ENCODE measurements at places on chromosomes 4 and X.

GRCh38 chr4:26130841-26131432 is 189.9 kb upstream of the RBPJ start:
- no peak for DNase-seq

GRCh38 chr4:16714191-16714590 is 184.3 kb downstream of the LDB2 start:
- no peak for DNase-seq

- DNase-seq: no peak
These were observed 50.2 kb downstream of the SUPT20HL1 start for GRCh38 chrX:24410514-24411189.

DNA sequence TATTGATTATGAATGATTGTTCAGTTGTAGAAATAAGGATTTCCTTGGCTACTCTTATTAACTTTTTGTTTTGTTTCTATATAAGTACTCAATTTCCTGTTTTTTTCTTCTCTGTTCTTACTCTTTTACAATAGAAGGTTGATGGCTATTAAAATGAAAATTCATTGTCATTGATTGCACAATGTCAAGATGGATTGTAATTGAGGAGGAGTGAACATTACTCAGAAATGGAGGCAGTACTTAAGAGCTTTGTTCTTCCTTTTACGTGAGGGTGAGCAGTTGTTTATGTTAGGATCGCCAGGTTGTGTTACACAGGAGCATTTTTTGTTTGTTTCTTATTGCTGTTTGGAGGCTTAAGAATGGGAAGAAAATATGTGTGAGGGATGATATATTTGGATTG is 2062.4 kb downstream of the ARAP2 start:
- DNase-seq: no peak

DNA sequence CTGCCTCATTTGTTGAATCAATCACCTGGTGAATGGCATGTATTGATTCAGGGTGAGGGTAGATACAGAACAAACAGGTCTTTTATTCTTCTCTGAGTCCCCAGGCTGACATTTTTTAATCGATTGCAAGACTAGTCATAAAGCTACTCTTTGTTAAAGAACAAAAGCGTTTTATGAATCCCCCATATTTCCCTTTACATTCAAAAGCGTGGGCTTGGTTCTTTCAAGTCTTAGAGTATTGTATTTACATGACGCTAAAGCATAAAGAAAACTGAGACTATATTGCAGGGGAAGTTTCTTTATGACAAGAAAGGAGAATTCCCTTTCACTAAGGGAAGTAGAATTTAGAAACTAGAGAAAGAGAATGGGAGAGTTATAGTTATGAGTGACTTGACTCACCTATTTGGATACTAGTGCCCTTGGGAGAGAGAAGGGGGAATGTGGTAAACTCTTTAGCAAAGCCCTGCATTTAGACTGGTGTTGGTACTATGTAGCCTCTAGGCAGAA is 69.3 kb upstream of the PDE5A start:
- no peak for DNase-seq

DNA sequence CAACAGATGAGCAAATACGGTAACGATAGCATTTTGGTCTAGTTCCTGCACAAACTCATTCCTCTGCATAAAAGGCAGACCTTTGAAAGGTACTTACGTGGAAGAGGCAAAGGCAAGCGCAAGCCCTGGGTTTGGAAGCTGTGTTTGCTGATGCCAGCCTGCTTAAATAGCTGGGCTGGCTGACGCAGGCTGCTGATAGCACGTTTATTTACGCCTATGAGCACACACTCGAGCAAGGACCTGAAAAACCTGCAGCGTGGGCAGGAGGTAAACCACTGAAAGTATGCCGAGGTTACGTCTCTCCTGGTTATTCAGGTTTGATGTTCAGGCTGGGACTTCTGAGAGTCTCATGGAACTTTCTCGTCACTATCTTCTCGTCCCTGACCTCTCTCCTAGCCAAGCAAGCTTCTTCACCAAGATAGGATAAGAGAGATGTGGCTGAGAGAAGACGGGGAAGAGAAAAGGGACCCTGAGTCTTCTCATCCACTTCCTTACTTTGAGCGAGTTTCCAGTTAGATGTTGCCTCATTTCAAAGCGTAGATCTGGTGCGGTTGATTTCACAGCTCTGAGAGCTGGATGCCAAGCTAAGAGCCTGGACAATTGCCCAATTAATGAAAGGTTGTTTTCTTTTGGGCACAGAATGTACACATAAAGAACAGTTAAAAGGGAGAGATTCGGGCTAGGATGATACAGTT is at the start of gene HOPX:
Gene HOPX (minus strand): TSS at position 139 of the 695 bp plus-strand sequence. CDS start 23,480 bp downstream, outside the sequence.
- no peak for DNase-seq

DNA sequence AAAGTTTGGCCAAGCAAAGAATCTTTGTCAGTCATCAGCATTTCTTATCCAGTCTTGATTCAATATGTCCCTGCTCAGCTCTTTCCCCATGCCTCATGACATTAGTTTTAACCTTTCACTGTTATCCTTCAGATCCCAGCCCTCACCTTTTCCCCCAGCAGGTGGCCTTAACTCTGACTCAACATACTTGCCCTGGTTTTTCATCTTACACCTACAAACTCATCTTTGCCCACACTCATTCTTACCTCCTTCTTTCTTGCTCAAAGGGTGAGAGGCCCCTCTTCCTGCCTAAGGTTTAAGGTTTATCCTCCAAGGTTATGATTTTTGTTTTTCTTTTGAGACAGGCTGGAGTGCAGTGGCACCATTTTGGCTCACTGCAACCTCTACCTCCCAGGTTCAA is 10.6 kb upstream of the ANXA5 start:
- no peak for DNase-seq

GRCh38 chr4:85358831-85359230 is 116.1 kb upstream of the ARHGAP24 start:
- no peak for DNase-seq

DNA sequence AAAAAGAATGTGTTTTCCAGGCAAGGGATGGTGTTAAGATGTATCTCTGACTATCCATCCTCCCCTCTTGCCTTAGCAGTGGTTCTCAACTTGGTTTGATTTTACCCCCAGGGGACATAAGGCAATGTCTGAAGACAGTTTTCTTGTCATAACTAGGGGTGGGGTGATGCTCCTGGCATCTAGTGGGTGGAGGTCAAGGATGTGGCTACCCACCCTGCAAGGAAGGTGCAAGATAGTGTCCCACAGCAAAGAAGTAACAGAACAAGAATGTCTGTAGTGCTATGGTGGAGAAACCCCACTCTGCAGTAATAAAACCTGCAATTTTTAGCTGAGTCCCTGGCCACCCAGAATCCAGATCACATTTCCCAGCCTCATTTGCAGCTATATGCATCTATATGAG is 81.2 kb upstream of the TBL1X start:
- DNase-seq: no peak

- peak; percentile 36 for DNase-seq
These were observed 567 bp downstream of the C4orf46 start for GRCh38 chr4:158670975-158671664.

DNA sequence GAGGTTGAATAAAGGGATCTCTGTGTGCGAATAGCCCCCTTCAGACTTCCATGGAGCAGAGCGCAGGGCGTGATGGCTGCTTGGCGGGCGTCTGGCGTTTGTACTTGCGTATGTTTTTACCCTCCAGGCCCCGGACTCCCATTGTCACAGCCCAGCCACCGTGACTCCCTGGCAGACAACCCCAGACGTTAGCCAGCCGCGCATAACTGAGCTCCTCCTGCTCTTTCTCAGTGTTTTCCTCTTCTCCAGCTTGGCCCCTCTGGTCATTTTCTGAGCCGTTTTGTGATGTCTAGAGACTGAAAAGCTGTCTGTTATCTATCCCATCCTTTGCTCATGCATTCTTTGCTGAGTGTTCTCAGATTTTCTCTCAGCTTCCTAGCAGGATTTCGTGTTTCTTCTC is 54.3 kb downstream of the IGFBP7 start:
- DNase-seq: no peak

DNA sequence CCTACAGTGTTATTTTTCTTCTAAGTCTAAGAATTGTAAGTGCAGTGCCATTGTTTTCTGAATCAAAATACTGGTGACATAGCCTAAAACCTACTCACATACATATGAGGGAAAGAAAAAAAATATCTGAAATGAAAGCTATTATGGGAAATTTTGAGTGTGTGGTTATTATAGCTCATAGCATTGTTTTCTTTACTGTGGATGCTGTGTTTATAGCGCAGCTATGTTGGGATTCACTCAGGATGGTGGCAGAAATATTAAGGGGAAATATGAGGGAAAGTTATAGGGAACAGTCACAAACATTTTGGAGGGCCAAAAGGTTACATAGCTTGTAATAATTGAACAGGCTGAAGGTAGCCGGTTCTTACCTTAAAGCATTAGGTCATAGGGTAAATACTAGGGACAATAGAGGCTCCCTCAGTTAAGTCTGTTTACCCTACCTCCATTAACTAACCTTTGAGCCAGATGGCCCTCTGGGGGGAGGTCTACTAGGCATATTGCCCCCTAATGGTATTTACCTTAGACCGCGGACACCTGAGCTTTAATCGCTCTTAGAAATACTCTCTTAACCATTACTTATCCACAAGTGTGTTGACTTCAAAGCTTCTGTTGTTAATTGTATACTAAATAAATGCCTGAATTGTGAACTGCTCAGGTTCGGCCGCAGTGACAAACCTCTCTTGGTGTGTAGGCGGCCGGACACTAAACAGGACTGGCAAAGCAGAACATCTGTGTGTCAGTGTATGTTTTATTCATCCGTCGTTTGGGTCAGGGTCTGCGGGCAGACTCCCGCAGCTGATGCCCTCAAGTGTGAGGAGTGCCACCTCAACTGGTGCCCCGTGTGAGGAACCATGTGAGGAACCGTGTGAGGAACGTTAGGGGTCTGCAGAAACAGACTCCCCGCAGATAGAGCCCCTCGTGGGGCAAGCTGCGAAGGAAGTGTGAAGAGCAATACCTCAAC is 21.3 kb upstream of the SULT1B1 start:
- no peak for DNase-seq

GRCh38 chrX:34915463-34916225 is 27.0 kb upstream of the FAM47B start:
- no peak for DNase-seq

GRCh38 chrX:130413415-130413814 is 11.6 kb downstream of the RBMX2 start:
- no peak for DNase-seq

- DNase-seq: no peak
These were observed 115.0 kb upstream of the TBL1X start for GRCh38 chrX:9349572-9350494.

- no peak for DNase-seq
These were observed 34.9 kb downstream of the GNL3L start for GRCh38 chrX:54564936-54565335.

- DNase-seq: no peak
These were observed 116.1 kb downstream of the PDLIM5 start for GRCh38 chr4:94567811-94568210.

DNA sequence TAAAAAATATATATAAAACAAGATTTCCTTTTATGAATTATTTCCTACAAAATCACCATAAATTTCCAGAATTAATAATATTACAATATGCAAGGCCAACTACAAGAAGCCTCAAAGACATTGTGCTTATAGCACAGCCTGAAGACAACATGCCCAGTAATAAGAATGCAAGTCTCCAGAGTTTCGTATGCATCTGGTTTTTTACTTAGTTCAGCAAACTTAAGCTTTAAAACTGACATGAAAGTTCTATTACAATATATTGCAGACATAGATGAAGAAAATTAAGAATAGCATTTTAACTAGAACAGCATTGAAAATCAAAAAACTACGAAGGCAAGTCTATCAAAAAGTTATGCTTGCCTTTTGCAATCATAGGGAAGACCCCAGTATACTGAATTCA is 107.6 kb downstream of the PRDM5 start:
- no peak for DNase-seq

- no peak for DNase-seq
These were observed 16.9 kb downstream of the LHFPL1 start for GRCh38 chrX:112662559-112663427.

DNA sequence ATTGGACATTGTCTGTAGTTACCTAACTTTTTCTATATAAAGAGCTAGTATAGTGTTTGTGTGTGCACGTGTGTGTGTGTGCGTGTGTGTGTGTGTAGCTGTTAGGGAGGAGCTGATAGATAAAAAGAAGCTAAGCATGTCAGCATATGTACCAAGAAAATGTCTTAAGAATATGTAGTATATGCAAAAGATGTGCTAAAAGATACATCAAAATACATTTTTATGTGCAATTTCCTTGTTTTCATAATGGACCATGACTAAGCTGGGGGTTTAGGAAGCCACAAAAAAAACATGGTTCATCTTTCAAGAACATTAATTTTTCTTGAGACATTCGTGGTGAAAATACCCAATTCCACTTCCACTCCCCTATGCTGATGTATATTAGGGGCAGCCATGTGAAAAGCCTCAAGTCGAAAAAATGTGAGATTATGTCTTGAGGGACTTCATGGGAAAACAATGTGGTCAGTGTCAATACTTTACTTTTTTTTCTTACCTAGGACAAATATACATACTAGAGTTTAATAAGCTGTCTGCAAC is 1599.7 kb downstream of the ARAP2 start:
- no peak for DNase-seq

DNA sequence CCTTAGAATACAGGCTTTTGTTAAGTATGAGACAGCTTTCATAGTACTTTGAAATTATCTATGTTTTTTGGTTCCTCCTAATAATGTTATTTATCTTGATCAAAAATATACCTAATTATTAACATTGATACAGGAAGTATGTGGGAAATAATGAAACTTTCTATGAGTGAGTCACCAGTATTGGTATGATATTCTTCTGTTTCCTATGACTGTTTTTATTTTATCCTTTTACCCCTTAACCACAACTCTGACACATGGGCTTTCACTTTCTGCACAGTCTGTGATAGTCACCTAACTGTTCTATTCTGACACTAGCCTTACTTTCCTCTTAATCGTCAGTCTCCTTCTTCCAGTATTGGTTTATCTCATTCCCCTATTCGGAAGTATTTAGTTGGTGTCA is 4.7 kb downstream of the THAP9 start:
- no peak for DNase-seq

- DNase-seq: no peak
These were observed 16.4 kb downstream of the FGF2 start for GRCh38 chr4:122842984-122843531.

- no peak for DNase-seq
These were observed 2.2 kb downstream of the TXLNG start for GRCh38 chrX:16788477-16788876.

- DNase-seq: no peak
These were observed 2.8 kb upstream of the SRP72 start for GRCh38 chr4:56464581-56464980.

- no peak for DNase-seq
These were observed 287.8 kb downstream of the ZNF674 start for GRCh38 chrX:46257451-46257879.

GRCh38 chr4:154559494-154560418 is 3.1 kb upstream of the FGB start:
- no peak for DNase-seq

DNA sequence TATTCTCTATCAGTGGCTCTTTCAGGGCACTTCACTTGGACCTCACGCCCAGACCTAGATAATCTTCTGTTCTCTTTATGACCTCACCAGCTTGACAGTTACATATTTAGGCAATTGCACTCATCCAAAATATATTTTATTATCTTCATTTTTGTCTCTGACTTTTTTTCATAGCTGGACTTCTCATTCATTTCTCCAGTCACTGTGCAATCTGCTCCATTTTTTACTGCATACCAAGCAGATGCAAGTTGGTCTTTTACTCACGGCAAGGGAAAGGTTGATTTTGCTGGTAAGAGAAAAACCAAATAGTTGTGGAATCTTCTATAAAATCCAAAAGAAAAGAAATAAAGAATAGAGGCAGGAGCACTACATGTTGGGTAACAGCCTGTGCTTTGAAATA is 31.7 kb downstream of the MAD2L1 start:
- DNase-seq: no peak

GRCh38 chr4:96205143-96205936 is 365.4 kb downstream of the PDHA2 start:
- DNase-seq: no peak

- no peak for DNase-seq
These were observed 82.4 kb upstream of the CLCN4 start for GRCh38 chrX:10074241-10074941.

All from dorsolateral prefrontal cortex (tissue), 122 donors.